ENCODE measurements at places on chromosomes 2 and 18.
A peak's percentile ranks its signal among the peaks of the same experiment; 100 is the strongest.

DNA sequence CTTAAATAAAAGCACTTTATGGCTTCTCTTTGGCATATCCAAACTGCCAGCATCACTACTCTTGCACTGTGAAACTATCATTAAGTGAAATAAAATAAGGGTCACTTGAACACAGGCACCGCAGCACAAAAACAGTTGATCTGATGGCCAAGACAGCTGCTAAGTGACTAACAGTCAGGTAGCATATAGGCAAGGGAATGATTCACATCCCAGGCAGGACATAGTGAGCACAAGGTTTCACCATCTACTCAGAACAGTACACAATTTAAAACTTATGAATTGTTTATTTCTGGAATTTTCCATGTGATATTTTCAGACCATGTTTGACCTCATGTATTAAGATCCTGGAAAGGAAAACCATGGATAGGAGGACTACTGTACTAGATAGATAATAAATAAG is 214.2 kb downstream of the MREG start:
- no peak for DNase-seq

GRCh38 chr18:5890331-5891183 is 4.8 kb downstream of the TMEM200C start:
- peak; percentile 57 for DNase-seq

DNA sequence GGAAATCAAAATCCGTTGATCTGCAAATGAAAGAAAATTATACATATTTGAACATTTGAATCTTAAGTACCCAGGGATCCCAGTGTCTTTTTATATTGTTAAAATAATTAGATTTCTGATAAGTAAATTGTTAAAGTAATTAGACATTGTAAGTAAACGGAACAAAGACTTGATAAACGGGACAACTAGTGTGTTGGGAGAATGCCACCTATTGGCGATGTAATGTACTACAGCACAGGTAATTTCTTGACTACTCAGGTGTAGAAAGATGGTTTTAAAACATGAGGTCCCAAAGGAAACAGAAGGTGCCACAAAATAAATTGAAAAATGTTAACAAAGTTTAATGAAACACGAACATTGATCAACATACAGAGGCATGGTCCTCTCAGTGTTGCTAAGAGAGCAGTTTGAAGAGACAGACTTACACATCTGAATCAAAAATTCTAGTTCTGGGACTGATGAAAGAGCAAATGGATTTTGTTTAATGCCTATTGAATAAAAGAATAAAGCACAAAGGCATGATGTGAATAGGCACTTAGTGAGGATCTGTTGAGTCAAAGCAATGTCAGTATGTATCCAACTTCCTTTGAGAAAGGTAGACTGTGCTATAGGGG is 103.4 kb upstream of the RASGRP3 start:
- peak; percentile 79 for DNase-seq

DNA sequence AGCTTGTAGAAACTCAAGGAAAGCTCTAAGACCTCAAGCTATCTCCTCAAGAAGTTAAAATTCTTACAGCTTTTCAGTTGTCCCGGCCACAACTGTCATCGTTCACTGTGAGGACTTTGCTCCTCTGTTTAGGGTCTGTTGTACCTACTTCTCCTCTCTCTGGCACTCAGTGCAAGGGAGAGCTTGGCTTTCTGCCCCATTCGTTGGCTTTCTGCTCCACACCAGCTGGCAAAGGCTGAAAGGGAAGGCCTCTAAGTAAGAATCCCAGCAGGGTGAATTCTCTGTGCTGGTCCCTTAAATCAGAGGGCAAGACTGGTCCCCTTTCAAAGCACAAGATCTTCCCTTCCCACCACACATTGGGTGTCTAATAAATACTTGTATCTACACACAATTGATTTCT is 17.3 kb downstream of the ZBTB7C start:
- no peak for DNase-seq

DNA sequence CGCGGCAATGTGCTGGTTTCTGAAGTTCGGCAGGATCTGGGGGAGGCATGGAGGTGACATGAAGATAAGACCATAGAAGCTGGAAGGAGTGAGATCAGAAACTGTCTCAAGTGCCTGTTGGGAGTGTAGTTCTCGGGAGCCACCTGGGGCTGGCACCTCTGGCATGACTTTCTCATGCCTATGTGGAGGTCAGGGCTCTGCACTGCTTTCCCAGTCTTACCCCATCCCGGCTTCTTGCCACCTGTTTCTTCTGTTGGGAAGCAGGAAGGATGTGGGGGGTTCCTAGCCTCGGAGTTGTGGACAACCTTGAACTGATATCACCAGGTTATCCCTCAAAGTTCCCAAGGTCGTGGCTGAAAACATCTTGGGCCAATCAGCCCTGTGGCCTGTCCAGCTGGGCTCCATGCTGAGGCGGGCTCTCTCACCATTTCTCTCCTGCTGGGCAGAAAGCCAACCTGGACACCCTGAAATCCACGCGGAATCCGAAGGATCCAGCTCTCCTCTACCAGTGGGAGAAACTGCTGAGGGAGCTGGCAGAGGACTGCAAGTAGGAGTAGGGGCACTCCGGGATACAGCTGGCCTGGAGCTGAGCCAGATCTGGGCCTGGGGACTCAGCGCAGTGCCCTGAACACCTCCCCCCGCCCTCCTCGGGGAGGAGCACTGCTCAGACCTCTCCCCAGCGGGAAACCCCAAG is 42.5 kb downstream of the FER1L5 start:
- no peak for DNase-seq

- DNase-seq, result peak; percentile 88
Measured at GRCh38 chr18:5975111-5976002, 80.0 kb upstream of the TMEM200C start.

DNA sequence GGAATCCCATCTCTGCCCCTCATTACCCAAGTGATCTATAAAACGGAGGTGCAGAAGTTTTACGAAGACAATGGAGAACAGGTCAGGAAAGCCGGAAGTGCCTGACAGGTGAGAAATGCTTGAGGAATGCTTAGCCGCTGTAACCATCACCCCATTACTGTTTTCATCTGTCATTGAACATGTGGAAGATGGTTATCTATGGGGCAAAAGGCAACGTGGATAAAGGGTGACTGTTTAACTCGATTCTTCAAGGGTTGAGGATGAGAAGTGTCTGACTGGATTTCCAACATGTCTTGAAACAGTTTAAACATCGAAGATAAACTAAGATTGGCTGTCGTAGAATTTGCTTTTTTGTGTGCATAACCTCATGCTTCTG is 17.3 kb downstream of the HK2 start:
- no peak for DNase-seq
